Fibroblast of skin of right biceps (primary cell): ENCODE measurements at places on chromosomes 1 and 21.

GRCh38 chr1:236239092-236239585 is 42.6 kb downstream of the ERO1B start:
- DNase-seq, result no peak

- DNase-seq, result no peak
These were observed 272.9 kb upstream of the C1orf174 start for GRCh38 chr1:4172644-4173599.

- DNase-seq, result no peak
These were observed 25.8 kb downstream of the CLDN14 start for GRCh38 chr21:36454093-36454531.

DNA sequence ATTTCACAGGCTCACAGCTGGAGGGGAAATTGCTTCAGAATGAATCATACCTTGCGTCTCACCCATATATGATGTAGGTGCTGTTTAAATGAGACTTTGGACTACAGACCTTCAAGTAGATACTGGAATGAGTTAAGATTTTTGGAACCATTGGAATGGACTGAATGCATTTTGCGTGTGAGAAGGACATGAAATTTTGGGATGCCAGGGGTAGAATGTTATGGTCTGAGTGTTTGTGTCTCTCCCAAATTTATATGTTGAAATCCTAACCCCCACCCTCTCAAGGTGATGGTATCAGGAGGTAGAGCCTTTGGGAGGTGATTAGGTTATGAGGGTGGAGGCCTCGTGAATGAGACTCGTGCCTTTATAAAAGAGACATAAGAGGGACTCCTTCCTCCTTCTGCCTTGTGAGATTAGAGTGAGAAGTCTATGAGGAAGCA is 41.4 kb downstream of the KCNK1 start:
- DNase-seq, result peak; percentile 26

- DNase-seq, result no peak
These were observed 6.6 kb upstream of the FMO3 start for GRCh38 chr1:171084091-171084490.

- no peak for DNase-seq
These were observed 115.2 kb downstream of the LAMC2 start for GRCh38 chr1:183301239-183301638.

- DNase-seq, result peak; percentile 56
These were observed 61.1 kb downstream of the GADD45A start for GRCh38 chr1:67745875-67746698.
